H54 (cell line): ENCODE measurements at places on chromosomes 5 and 9.

DNA sequence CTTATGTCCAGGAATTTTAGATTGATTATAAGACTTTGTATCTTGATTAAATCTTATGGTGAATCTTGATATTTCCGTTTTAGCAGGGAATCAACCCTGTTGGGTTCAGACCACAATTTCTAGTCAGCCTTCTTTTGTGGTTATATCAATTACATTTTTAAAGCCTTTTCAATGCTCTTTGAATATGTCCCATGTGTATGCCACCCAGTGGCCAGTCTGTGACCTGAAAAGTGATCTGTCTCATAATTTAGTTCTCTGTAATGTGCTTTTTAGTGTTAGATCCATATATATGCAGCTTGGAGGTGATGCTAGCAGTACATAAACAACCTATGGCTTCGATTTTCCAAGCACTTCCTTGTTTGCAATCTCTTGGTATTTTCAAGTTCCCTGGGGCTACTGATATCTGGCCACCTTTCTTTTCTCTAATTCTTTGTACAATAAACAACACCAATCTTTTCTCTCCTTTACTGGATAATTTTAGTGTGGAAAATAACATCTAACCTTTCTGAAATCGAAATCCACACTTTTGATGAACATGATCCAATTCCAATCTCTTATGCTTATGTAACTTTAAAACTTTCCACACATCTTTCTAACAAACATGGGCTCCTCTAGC lies 28.8 kb downstream of the PDE8B start:
- no peak for DNase-seq

DNA sequence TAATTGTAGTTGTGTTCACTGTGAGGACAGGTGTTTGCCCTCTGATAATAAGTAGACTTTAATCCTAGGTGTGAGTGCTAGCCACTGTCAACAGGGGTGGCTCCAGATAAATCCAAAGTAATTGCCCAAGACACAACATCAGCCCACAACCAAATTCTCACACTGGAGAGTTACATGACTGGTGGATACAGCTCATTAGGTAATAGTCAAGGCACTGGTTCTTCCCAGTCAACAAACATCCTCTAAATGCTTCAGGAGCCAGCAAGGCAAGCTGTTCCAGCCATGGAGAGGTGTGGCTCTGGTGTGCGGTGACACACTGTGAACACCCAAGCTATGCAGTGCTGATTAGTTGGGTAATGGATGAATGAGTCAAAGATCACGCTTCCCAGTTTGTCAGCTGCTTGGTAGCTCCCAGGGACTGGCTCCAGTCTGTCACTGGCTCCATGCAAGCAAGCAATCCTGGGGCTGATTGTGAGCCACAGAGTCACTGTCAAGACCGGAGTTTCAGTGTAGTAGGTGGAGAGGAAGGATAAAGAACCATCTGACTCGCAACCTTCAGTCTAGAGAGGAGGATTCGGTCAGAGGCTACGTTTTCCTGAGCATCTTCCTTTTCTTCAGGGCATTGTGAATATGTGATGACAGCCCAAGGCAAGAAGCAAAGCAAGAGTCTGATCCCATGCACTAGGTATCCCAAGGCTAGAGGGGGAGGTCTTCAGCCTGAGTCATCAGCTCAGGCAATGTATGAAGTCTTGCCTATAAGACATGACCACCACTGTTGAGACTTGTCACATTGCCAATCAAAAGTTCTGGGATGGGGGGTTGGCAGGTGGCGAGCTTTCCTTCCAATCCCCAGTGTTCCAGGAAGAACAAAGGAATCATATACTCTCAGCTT lies 63.1 kb downstream of the UGCG start:
- DNase-seq: peak; percentile 55

DNA sequence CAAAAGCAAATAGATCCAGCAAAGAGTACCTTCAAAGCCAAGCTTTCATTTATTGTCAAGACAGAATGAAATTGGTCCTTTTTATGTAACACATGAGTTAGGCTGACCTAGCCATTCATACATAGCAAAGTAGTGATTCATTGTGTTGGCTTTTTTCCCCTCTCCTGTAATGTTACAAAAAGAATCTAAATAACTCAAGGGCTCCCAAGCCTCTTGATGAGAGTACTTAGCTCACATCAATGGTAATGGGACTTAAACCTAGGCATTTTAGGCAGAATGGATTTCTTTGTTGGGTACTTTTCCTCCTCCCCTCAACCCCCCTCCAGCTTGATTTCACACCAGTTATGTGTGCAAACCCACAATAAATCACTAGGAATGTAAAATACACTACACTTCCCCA lies 123.7 kb downstream of the EBF1 start:
- peak; percentile 11 for DNase-seq

DNA sequence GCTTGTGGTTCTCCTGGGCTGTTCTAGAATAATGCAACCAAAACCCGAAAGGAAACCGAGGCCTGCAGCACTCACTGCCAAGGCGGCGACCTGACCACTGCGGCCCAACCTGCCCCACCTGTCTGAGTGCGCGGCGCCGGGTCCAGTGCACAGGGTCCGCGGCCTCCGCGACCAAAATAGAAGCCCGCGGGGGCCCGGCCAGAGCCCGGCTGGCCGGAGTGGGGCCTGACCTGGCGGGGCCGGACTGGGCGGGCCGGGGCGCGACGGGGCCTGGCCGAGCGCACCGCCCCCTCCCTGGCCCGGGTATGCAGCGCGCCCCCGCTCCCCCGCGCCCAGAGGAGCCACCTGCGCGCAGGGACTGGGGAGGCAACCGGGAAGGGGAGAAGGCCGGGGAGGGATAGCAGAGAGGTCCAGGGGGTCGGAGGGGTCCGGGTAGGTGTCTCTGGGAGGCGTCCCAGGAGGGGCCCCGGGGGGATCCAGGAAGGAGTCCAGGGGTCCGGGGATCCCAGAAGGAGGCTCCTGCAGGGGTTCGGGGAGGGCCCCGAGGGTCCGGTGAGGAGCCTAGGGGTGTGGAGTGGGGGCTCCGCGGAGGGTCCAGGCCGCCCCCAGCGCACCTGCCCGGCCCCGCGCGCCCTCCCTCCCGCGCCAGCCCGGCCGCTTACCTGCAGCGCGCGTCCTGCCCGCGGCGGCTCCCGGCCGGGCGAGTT lies 503 bp downstream of the SEMA4D start:
- DNase-seq: no peak

DNA sequence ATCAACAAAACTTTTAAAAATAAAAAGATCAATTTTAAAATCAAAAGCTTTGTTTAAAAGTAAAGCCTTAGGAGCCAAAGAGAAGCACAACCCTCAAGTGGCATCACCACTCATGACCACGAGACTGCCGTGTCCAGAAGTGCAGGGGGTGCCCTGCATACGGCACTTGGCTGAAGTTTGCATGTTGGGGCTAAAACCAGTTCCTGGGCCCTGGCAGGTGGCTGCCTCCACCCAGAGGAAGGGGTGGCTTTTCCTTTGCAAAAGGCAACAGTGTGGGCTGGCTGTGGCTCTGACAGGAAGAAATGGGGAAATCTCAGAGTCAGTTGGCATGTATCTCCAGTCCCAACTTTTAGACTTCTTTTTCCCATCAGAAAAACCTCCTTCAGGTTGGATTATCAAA lies 15.3 kb downstream of the TRMO start:
- no peak for DNase-seq

GRCh38 chr5:160359816-160360215 lies 10.6 kb downstream of the C1QTNF2 start:
- DNase-seq: no peak

DNA sequence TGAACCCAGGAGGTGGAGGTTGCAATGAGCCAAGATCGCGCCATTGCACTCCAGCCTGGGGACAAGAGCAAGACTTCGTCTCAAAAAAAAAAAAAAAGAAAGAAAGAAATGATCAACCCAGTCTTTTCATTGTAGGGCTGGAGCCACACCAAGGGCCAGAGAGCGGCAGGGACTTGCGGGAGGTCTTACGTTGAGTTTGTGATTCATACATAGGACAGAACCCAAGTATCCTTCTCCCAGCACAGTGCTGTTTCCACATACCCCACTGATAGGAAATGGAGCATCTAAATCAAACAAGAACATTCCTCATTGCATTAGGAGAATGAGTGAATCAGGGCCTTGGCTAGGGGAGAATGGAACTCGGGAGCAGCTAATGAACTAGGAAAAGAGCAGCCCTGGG lies 3.5 kb upstream of the TNIP1 start:
- DNase-seq: no peak

- DNase-seq: no peak
Measured at GRCh38 chr5:35640623-35641022, 23.0 kb downstream of the SPEF2 start.

DNA sequence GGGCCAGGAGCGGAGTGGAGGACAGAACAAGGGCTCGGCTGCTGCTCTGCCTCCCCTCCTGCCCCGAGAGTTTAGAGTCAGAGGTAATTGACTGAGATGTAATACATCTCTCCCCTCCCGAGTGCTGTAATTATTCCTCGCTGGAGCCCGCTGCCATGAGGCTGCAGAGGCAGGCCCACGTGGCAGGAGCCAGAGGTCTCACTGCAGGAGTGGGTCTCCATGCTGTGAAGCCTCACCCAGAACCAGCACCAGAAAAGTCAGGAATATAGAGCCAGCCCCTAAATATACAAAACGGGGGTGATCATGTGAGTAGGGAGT lies 2.5 kb downstream of the FAM163B start:
- no peak for DNase-seq

GRCh38 chr9:101026824-101027223 lies 1.7 kb upstream of the PLPPR1 start:
- no peak for DNase-seq

DNA sequence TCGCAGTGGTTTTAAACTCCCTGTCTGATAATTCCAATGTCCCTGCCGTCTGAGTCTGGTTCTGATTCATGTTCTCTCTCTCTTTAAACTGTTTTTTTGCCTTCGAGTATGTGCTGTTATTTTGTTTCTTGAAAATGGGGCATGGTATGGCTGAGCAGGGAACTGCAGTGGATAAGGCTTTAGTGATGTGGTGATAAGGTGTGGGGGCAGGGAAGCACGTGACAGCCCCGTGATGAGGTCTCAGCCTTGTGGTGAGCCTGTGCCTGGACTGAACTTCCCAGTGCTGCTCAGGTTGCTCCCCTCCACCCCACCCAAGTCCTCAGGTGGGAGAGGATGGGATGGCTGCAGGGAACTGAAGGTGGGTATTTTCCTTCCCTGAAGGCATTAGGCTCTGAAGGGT lies 5.5 kb upstream of the ZNF354B start:
- no peak for DNase-seq

DNA sequence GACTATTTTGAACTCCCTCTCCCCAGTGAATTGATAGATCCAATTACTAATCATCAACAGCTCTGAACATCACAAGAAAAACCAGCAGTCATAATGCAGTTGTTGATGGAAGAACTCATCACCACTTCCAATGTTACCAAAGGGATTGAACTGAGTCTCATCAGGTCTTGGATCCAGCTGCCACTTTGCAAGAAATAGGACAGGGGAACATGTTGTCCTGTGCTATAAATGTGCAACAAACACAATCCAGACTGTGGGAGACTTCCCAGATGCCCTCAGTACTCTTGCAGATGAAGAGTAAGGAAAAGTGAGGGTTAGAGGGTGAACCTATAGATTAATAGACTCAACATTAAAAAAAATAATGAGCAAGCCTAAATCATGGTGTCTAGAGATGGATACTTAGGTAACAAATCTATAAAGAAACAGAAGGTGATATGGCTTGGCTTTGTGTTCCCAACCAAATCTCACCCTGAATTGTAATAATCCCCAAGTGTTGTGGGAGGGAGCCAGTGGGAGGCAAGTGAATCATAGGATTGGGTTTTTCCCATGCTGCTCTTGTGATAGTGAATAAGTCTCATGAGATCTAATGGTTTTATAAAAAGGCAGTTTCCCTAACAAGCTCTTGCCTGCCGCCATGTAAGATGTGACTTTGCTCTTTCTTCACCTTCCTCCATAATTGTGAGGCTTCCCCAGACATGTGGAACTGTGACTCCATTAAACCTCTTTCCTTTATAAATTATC lies 63.4 kb upstream of the PAPPA start:
- no peak for DNase-seq

DNA sequence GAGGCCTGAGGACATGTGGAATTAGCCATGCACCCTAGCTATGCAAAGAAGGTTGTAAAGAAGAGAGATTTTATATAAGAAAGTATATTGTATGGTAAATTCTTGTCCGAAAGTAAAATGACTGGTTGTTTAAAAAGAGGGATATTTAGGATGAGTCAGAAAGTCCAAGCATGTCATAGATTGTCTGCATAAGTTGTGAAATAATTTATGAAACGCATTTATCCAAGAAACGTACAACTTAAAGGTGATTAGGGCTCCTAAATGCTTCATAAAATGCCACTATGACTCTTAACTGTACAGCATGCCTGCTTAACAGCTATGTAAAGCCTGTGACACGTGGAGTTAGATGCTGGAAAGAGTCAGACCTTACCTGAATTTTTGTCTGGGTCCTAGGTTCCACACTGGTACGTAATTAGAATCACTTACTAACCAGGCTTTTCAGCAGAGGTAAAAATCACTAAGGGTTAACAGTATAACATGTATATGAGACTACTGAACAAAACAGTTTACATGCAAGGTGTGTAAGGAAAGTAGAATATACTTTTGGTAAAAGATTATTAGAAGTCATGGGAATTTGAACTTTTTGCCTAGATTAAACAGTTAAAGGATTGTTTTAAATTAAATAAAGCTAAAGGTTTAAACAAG lies 37.0 kb upstream of the ARL15 start:
- no peak for DNase-seq

GRCh38 chr9:77896938-77897667 lies 134.5 kb downstream of the GNAQ start:
- no peak for DNase-seq

DNA sequence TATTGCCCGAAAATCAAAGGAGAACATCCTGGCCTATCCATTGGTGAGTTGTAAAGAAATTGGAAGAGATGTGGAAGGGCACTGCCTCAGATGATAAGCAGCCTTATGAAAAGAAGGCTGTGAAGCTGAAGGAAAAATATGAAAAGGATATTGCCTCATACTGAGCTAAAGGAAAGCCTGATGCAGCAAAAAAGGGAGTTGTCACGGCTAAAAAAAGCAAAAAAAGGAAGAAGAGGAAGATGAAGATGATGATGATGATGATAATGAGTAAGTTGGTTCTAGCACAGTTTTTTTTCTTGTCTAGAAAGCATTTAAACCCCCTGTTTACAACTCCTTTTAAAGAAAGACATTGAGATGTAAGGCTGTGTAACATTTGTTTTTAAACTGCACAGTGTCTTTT lies 59.8 kb upstream of the ZBED3 start:
- DNase-seq: no peak

DNA sequence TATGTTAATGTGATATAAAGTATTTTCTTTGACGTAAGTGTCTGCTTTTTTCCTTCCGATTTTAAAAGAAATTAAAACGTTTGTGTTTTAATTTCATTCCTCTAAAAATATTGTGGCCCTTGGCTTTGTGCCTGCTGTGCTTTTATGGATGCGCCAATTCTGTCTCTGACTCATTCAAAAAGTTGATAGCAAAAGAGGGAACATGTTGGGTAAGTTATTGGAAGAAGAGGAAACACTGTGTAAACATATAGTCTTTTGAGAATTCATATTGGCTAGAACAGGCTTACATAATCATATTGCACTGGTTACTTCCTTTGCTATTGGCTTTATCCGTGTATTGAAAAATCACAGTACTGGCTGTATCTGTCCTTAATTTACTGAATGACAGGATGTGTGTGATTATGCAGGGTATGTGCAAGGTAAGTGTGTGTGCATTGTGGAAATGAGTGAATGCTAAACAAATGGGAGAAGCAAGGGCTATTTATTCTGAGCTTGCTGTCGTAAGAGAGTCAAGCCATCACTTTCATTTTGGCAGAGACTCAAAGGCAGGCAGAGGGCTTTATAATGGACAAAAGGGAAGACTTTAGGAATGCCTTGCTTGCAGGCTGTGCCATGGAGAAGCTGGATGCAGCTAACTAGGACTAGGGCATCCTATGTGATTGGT lies 67.8 kb downstream of the SGCD start:
- DNase-seq: no peak

- DNase-seq: no peak
Measured at GRCh38 chr9:131436376-131436775, 42.5 kb downstream of the PRRC2B start.
